ENCODE measurements at places on chromosomes 1 and 21.

GRCh38 chr1:101261623-101262022, 24.8 kb downstream of the S1PR1 start:
- DNase-seq, result no peak

- no peak for DNase-seq
Observed at GRCh38 chr1:89553157-89553556, 28.5 kb downstream of the LRRC8B start.

- DNase-seq, result no peak
Observed at GRCh38 chr21:42736646-42737350, 83.4 kb downstream of the PDE9A start.

GRCh38 chr1:64515427-64515826, 45.5 kb downstream of the CACHD1 start:
- DNase-seq, result no peak

DNA sequence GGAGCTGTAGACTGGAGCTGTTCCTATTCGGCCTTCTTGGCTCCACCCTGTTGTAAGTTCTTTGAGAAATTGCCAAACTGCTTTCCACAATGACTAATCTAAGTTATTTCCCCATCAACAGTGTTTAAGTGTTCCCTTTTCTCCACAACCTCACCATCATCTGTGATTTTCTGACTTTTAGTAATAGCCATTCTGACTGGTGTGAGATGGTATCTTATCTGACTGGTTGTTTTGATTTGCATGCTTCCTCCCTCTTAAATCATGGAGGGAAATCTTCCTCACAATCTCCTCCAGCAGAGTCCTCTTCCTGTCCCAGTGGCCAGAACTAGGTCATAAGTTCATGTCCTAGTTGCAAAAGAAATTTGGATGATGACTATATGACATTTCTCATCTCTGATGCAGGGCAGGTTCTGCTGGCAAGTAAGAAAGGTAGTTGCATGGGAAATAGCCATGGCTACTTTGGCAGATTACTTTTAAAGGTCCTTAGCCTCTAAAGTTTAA, 294.0 kb downstream of the LRRC40 start:
- DNase-seq, result no peak

DNA sequence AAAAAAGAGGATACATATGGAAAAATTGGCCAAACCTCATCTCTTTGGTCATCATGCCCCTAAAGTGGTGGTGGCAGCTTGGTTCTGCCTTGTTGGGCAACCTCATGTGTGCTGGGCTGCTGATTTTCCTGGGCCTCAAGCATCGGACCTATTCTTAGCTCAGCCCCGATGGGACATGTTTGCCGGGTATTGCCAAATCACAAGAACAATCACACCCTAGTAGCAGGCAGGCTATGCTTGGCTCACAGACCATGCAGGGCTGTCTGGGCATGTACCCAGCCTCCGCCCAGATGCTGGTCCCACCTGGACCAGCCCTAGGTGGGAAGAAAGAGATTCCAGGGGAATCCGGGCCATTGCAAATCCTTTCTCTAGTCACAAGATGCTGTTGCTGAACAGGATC, 189.4 kb upstream of the FGGY start:
- no peak for DNase-seq

DNA sequence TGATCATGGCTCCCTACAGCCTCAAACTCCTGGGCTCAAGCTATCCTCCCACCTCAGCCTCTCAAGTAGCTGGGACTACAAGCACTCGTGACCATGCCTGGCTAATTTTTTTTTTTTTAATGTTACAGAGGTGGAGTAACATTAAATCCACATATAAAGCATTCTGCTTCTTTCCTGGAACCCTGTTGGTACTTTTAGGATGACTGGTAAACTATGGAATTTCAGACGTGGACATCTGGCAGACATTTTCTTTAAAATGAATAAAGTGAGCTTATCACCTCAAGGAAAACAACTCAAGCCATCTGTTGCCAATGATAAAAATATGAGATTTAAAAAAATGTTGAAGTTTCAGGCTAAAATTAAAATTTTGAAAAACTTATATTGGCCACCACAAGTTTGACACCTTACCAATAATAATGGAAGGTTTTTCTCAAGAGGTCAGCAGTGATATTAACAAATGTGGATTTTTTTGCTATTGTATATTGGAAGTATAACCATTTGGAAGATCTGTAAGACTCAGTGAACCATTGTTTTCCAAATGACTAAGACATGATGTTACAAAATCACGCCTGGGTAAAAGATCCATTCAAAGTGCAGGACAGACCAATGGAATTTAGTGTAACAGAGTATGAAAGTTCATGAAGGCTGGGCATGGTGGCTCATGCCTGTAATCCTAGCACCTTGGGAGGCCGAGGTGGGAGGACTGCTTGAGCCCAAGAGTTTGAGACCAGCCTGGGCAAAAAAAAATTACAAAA, 52.7 kb upstream of the EIF4G3 start:
- no peak for DNase-seq
